ENCODE measurements at places on chromosomes 7 and 10.

- DNase-seq = no peak
Observed at GRCh38 chr10:69073736-69074364, 14.1 kb upstream of the SRGN start.

DNA sequence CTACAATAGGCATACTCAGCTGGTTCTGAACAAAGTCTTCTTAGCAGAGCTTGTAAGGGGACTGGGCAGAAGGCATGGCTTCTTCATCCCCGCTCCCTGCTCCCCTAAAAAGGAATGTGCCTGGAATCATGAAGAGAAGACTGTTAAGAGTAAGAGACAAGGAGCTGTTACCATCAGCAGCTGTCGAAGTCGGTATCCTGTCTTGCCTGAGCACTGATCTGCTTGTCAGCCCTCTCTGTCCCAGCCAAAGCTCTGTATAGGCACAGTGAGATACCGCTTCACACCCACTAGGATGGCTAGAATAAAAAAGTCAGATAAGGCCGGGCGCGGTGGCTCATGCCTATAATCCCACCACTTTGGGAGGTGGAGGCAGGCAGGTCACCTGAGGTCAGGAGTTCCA is 2.4 kb downstream of the ABLIM1 start:
- no peak for DNase-seq

GRCh38 chr10:14784459-14785055 is 9.9 kb upstream of the FAM107B start:
- DNase-seq = no peak

- peak; percentile 53 for DNase-seq
Observed at GRCh38 chr10:98404571-98405359, 10.2 kb downstream of the PYROXD2 start.

- no peak for DNase-seq
Observed at GRCh38 chr10:13808556-13809391, 222.0 kb downstream of the PRPF18 start.

DNA sequence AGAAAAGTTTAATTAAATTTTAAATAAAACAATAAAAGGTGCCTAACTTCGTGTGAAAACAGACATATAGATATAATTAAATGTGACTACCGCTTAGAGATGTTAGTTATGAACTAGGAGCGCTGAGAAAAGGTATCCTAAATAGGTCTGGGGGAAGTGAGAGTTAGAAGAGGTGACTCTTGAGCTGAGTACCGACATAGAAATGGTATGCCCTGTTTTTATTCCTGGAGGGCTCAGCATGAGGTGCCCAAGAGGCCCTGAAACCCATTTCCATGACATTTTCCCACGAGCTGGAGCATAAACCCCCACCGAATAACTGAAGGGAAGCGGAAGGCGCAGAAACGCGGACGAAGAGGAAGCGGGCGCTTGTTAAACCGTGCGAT is 433 bp upstream of the STARD3NL start:
- no peak for DNase-seq

- peak; percentile 62 for DNase-seq
Observed at GRCh38 chr7:102978284-102978683, 65.5 kb downstream of the LRRC17 start.

DNA sequence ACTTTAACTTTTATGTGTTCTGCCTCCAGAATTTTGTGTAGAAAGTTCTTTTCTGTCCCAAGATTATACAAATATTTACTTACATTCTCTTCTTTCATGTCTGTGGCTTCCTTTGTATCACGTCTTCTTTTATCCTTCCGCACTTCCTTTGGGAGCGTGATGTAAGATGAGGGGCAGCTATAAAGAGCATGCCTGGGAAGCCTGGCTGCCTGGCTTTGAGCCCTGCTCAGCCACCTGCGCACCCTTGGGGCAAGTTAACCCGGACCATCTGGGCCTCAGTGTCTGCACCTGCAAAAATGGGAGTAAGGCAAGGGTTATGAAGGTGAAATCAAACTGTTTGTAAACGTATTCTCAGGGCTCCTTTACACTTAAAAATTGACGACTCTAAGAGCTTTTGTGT is 25.2 kb downstream of the PALD1 start:
- no peak for DNase-seq

GRCh38 chr7:31835471-31835870 is 148.5 kb downstream of the PPP1R17 start:
- no peak for DNase-seq

DNA sequence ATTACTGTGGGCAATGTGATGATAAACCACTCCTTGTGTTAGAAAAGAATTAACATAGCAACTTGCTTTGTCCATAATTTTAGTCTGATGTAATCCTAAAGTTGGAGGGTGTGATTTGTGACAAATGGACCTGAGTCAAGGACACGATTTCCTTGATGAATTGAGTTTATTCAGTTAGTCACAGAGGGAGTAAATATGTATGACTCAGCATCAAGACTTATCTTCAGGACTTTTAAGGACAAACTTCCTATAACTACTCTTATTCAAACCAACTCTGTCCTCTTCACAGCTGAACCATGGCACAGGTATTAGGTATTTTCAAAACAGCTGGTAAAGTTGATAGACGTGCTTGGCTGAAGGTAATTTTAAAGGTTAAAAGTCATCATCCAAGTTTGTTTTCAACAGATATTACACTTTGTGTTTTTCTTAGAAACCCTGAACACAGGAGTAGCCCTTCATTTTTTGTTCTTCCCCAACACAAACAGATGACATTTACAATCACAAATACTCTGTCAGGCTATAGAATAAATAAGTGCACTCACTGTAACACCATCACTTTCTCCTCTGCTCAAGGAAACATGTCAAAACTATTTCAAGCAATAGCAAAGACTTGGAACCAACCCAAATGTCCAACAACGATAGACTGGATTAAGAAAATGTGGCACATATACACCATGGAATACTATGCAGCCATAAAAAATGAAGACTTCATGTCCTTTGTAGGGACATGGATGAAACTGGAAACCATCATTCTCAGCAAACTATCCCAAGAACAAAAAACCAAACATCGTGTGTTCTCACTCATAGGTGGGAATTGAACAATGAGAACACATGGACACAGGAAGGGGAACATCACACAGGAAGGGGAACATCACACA is 54.5 kb downstream of the COA1 start:
- peak; percentile 61 for DNase-seq

GRCh38 chr7:123220396-123220795 is 20.6 kb upstream of the SLC13A1 start:
- no peak for DNase-seq

DNA sequence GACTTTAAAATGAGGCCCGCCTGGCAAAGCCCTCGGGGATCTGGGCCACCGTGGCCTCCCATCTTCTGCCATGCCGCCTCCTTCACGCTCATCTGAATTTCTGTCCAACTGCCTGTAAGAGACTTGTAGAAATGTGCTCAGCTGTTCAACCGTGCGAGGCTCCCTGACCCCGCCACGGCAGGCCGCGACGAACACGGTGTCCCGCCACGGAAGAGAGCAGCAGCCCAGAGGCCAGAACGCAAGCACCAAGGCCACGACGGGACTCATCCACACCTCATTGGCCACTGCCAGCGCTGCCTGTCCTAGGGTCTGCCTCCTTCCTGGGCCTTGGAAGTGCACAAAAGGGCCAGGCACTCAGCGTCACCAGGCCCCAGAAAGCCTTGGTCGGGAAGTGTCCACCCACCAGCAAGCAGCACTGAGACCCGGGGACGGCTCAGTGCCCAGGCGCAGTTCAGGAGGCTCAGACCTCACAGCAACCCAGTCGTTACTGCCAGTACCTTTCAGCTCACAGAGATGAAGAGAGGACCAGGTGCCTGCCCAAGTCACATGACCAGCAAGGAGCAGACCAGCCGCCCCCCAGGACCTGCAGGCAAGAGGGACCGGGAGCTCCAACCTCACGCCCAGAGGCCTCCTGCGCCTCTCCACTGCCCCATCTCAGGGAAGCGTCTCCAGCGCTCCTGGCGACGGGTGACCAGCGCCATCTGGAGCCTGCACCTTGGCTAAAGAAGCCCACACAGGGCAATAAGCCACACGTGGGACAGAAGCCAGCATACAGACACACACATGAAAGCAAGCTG is 85.9 kb downstream of the MAD1L1 start:
- DNase-seq = no peak

GRCh38 chr7:20870977-20871376 is 84.3 kb upstream of the SP8 start:
- DNase-seq = no peak

DNA sequence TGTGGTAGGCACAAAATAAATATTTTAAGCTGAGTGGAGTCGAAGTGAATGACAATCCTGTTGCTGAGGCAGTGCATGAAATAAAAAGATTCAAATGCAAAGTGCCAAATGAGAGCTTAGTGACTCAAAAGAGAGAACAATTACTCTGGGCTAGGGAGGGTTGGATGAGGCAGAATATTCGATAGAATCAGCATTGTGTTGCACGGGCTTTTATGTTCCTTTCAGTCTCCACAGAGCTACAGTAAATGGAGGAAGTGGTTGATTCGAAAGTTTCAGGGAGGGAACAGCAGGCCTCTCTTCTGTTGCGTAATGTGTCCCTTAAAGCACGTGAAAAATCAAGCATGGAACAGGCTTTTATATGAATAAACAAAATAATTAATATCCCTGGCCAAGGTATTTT is 599.3 kb upstream of the CELF2 start:
- peak; percentile 9 for DNase-seq

- no peak for DNase-seq
Observed at GRCh38 chr10:43952760-43953159, 304.1 kb upstream of the ZNF32 start.

DNA sequence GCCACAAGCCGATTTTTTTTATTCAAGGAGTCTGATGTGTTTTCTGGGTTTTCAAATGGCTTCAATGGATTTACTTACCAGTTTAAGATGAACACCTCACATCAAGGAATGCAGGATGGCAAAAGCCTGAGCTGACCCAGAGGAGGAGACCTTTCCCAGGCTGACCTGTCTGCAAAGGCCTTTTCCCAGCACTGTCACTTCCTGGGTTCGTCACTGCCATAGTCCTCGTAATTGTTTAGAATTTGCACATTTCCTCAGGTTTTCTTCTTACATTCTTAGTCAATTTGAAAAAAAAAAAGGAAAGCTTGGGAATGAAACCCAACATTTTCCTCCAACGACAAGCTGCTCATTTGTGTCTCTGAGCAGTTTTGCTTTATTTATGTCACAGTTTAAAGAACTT is 42.0 kb downstream of the PTER start:
- DNase-seq = no peak

DNA sequence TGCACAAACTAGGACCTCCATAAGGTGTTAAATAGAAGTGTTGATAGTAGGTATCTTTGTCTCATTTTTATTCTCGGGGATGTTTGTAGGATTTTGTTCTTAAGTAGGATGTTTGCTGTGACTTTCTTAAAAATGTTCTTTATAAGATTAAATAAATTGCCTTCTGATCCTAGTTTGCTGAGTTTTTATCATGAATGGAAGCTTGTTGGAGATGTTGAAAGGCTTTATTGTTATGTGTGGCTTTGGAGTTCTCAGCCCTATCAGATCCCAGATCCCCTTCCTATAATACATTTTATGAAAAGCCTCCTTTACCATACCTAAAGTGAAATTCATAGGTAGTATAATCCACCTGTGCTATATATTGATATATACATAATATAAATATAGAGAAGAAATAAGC is 40.1 kb downstream of the NHLRC2 start:
- no peak for DNase-seq

GRCh38 chr10:126904818-126905701 is at the start of gene DOCK1:
DOCK1 (plus strand) TSS chr10:126905428; CDS start chr10:126905518, 90 bp downstream.
- no peak for DNase-seq

- DNase-seq = no peak
Observed at GRCh38 chr7:24630596-24630995, 57.3 kb downstream of the PALS2 start.

DNA sequence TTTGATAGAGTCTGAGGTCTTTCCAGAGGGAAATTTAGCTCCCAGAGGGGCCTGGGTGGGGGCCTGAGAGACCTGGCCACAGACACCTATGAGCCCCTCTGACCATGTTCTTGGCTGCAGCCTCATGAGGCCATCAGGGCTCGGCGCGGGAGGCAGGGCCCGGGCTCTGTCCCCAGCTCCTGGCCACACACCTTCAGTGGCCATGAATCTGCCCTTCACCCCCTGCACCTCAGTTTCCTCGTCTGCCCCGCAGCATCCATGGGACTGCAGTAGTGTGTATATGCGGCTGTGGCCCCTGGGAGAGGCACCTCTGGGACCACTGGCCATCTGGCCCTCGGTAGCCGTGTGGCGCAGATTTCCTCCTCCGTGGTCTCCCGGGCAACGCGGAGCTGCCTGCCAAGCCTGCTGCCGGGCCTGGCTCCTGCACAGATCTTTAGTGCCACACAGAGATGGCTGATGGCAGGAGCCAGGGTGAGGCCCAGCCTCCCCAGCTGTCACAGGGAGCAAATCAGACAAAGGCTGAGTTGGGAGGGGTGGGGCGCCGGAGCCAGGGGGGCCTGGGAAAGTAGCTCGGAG is 23.6 kb upstream of the ADCYAP1R1 start:
- DNase-seq = no peak

DNA sequence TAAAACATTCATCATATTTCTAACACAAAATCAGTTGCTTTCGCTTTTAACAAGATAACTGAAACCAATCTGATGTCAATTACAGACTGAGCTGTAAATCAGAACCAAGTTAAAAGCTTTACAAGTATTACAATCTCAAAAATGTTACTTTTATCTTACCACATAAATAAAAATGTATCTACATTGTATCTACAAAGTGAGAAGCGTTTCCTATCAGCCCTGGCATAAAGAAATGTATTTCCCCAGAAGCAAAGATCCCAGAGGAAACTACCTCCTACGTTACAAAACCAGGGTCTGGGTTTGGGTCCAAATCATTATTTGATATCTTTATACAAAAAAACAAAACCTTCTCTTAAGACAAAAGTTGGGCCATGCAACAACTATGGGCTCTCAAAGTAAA is 2.6 kb downstream of the SMURF1 start:
- no peak for DNase-seq

DNA sequence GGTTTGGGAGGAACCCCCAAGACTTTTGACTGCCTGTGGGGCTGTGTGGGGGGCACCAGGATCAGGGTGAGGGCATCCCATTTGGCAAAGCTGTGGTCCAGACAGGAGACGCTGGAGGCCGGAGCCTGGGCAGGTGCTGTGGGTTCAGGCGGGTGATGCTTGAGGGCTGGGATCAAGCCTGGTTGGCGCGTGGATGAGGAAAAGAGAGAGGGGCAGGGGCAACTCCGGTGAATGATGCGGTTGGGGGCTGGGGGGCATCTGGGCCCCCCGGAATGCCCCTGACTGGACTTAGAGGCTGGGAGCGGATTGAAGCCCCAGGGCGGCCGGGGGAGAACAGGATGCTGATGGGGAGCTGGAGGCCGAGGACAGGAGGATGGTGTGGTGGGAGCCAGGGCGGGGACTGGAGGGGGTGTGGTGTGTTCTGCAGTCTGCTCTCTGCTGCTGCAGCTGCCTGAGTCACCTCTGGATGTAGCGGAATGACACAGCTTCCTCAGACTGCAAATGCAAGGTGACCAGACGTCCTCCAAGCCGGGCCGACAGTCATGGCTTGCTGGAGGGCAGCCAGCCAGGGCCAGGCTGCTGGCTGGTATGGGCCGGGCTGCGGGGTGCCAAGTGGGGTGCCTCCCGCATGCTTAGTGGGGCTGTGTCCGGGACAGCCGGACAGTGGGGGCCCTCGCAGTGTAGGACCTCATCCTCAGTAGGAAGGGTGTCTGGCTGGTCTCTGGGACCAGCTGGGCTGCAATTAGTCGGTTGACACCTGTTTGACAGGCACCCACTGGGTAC is 3.2 kb downstream of the MAFK start:
- DNase-seq = no peak

Measured in OCI-M1 (cell line).